ENCODE measurements at places on chromosomes 11 and 22.

- no peak for DNase-seq
Observed at GRCh38 chr22:42817556-42817955, 39.5 kb downstream of the ARFGAP3 start.

DNA sequence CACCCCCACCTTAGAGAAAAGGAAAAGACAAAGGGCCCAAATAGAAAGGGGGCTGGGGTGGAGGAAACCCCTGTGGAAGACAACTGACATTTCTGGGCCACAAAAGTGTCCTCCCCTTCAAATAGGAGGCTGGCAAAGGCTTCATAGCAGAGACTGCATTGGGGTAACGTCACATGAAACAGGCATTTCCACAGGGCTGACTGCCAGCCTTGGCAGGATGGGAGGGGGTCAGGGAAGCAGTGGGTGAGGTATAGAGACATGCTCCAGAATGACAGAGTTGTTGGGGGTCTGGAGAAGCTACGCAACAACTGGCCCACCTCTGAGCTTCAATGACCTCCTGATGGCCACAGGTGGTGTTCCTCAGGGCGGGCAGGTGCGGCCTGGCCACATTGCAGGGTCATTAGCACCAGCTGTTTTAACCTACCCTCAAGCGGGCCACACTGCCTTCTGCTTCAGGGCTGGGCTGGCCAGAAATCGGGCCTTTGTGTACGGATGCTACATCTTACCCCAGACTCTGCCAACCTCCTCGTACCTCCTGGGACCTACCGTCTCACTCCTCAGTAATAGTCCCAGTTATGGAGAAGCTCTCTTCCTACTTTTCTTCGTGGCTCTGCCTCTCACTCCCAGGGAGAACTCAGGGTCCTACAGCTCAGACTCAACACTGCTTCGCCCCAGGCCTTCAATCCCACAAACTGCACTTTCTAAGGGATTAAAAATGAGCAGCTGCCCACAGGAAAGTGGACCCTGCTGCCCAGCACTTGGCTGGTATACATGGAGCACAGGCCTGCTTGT lies 160.0 kb upstream of the NCAM1 start:
- no peak for DNase-seq

GRCh38 chr22:45262195-45262930 lies 21.7 kb upstream of the KIAA0930 start:
- DNase-seq = no peak

- DNase-seq = no peak
Observed at GRCh38 chr11:44274404-44274803, 35.5 kb downstream of the ALX4 start.

DNA sequence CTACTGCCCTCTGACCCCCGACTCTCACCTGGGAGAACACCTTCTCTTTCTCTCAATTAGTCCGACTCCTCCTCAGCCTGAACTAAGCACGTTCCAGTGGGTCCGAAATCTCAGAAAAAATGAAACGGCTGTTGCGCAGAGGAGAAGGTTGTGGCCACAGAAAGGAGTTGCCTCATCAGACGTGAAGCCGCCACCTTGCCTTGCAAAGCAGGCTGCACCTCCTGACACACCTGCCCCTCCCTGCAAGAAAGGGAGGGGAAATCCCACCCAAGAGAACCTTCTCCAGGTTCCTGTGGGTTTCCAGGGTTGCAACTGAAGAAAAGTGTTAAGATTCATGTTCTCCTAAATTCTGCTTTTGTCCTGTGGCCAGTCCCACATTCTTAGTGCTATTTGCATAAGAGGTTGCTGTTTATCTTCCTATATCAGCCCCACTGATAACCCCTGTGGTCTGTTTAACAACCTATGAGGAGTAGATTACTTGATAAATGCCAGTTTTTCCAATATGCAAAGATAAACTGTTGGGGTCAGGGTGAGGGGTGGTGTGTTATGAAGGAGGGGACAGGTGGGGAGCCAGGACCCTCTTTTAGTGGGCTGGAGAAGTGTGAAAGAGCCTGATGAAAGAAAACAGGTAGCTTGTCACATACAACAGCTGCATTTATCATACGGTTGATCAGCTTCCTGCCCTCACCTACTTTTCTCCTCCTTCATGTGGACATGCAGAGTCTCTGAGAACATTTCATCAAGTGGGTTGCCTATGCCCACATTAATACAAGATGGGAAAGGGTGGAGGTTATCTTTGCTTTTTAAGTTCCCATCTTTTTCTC lies 18.2 kb downstream of the ZBTB16 start:
- DNase-seq = no peak

DNA sequence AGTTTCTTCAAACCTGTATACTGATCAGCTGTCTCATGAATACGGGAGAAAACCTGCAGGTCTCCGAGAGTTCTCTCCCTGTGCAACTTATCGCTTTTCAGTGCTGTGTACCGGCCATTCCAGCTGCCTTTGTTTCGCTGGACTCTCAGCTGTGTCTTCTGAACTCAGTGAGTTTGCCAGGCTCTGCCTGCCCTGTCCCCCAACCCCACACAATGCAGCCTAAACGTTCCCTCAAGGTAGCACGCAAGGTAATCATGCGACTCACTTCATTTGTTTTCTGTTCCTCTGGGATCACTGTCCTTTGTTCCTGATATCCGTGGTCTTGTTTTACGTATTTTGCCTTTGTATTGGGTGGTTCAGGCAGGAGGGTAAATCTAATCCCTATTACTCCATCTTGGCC lies 13.5 kb downstream of the RBM7 start:
- no peak for DNase-seq

DNA sequence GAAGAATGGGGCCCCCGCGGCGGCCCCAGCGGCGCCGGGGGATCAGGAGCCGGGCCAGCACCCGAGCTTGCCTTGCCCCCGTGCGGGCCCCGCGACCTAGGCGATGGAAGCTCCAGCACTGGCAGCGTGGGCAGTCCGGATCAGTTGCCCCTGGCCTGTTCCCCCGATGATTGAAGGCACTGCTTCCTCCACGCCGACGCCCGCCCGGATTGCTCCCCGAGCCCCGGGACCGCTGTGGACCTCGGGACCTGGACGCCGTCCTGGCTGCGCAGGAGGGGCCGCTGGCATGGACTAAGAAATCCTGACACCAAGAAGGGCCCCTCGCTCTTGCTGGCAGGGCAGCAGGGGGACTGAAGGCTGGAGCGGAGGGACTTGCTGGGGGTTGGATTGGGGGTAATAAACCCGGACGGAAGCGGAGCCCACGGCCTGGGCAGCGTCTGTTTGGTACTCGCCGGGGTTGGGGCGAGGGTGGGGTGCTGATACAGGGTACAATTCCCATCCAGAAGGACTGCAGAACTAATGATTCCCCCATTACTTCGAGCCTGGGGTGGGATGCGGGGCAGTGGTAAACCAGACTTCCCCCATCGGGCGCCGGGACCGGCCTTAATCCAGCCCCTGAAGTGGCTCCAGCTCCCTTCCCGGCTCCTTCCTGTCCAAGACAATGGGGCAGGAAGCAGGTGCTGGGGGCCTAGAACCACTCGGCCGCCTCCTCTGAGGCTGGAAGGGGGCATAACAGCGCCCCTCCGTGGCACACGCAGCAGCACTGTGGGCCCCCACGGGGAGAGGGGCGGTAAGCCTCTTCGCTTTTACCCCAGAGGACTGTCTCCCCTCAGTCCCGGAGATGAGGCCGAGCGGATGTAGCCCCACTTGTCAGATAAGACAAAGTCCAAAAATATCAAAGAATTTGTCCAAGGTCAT lies 1.0 kb downstream of the CCDC85B start:
- DNase-seq = no peak
